ENCODE measurements at places on chromosomes 7 and 10.

DNA sequence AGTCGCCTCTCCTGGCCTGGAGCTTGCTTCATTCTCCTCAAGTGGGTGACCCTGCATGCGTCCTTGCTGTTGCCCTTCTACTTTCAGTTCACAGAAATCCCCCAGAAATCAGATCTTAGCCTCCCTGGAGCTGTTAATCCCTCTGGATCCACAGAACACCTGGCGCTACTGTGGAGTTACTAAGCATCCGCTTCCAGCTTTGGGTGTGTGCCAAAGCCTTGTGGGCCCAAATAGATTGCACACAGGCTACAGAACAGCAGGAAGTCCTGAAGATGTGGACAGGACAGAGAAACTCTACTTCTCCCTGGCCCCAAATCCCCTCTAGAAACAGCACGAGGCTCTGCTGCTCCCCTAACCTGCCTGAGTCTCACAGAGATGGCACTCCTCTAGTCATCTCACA is 36.6 kb upstream of the PDLIM1 start:
- DNase-seq: no peak

- peak; percentile 33 for DNase-seq
Measured at GRCh38 chr10:114879541-114880158, 58.1 kb downstream of the FHIP2A start.

DNA sequence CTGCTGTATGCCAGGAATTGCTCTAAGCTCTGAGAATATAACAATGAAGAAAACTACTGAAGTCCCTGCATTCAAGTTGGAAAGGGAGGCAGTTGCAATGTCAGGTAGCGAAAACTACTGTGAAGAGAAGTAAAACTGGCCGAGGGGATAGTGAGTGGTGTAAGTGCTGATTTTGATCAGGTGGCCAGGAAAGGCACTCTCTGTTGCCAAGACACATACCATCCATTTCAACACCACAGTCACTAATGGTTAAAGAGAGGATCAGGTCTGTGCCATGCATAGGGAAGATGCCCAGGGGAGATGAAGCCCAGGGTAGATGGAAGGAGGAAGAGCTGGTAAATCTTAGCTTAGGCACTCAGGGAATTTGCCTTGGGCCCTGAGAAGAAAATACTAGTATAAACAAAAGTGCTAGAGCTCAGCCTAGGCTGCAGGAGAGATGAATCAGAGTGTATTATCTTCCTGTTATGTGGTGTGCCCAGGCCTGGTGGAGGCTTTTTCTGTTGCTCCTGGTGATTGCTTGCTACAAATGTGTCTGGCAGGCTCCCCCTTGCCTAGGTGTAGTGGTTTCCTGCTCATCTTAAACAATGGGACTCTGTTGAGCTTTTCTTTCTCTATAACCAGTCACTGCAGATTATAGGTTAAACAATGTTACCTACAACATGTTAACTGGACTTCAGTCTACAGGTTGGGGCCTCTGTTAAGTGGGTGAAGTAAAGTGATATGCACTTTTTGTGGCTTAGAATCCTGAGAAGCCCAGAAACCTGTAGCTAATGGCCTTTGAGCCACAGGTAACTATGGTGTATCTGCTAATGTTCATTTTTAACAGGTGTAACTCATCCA is 125.5 kb downstream of the LRRC4 start:
- no peak for DNase-seq

DNA sequence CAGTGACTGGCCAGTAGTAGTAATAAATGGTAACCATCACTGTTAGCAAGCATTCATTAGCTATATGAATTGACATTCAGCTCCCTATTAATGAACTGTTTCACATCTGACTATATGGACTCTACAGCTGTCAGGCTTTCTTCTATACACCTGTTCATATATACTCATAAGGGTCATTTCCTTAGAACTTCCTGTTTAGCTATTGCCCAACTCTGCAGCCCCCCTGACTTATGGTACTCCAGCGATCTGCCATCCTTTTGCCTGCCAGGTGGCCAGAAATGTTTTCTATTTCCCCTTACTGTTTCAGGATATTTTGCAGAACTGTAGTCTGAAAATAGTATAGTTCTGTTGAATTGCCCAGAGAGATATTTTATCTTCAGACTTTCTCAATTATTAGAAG is 56.6 kb downstream of the TASOR2 start:
- no peak for DNase-seq

DNA sequence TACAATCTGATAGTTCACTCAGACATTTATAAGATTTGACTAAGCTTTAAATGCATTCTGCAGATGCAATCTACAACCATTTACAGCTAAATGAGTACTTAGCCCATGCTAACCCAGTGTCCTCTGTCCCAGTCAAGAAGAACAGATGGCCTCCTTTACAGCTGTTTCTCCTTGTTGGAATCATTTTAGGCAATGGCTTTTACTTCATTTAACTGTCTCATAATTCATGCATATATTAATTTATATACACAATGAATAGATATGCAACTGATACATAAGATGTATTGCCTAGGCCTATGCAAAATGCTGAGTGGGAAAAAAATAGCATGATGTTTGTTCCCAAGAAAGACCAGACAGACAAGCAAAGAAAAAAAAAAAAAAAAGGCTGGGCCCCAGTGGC is 82.2 kb downstream of the TSPAN12 start:
- no peak for DNase-seq

DNA sequence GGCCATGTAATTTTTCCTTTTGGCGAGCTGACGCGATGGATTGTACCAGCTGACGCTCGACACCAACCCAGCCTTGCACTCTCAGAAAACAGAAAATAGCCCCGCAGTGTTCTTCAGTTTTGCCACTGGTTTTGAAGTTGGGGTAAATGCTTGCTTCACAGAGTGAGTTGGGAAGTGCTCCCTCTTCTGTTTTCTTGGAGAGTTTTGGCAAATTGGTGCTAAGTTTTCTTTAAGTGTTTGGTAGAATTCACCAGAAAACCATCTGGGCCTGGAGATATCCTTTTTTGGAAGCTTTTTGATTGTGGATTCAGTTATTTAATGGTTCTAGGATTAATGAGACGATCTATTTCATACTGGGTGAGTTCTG is 252.8 kb downstream of the ELFN1 start:
- no peak for DNase-seq

DNA sequence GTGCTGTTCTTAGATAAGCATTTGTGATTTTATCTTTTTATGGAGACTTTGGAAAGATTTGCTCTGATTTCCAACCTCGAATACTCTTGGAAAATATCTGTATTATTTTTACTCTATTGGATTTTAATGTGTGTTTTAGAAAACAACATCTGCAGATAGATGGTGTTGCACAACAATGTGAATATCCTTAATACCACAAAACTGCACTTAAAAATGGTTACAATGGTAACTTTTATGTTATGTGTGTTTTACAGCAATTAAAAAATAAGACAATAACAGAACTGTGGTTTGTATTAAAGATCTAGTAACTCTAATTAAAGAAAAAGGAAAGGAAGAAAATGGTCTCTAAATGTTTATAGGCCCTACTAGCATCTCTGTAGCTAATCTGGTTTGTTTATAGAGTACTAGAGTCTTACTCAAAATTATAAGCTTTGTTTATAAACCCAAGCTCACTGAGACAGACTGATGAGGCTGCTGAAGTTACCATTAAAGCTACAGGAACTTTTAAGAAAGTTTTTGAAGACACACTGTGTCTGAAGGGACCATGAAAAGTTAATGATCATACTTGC is 74.6 kb upstream of the CC2D2B start:
- no peak for DNase-seq

DNA sequence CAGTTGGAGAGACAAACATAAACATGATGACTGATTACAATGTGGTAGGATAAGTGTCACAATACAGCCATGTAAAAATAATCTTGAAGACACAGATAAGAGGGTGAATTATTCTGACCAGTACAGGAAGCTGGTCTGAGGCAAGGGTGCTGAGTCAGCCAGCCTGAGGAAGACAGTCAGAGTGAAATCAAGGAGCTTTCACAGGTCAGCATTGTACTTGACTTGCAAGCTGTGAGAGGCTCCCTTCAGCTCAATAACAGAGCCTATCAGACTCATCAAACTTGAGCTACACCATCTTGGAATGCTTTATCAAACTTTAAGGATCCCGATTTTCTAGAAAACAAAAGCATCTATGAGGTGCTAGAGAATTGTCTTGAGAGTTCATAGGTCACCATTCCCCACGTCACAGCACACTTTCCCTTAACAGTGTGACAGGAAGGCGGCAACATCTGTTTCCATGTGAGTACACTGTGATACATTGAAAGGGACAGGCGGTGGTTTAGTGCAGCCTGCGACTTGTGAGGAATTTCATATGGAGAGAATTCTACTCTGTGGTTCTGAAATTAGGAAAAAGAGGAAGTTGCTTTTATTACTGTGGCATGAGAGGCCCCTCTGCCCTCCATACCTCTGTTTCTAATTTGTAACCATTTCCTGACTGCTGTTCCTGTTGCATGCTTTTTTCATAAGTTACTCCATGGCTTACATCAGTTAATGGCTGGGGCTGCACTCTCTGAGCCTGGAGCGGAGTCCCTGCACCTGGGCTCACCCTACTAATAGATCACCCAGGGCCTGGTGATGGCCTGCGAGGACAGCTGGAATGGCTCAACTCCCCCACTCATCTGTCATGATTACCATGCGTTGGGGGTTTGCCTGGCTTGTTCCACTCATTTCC is 417.1 kb downstream of the SUGCT start:
- DNase-seq: no peak

DNA sequence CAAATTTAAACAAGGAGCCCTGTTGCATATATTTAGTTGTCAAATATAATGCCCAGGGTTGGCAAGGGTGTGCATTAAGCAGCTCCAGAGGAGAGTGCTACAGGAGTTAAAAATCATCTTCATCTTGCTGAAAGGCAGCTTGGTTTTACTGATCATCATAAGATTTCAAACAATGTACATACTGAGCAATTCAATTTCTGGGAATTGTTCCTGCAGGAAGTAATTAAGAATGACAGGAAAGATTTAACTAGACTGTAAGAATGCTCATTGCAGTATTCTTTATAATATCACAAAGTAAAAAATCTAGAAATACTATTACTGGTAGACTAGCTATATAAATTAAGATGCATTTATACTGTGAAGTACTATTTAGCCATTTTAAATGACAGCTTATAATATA is 153.6 kb downstream of the DYNC1I1 start:
- DNase-seq: no peak

- DNase-seq: no peak
Measured at GRCh38 chr7:32092346-32092745, 22.1 kb upstream of the PDE1C start.

DNA sequence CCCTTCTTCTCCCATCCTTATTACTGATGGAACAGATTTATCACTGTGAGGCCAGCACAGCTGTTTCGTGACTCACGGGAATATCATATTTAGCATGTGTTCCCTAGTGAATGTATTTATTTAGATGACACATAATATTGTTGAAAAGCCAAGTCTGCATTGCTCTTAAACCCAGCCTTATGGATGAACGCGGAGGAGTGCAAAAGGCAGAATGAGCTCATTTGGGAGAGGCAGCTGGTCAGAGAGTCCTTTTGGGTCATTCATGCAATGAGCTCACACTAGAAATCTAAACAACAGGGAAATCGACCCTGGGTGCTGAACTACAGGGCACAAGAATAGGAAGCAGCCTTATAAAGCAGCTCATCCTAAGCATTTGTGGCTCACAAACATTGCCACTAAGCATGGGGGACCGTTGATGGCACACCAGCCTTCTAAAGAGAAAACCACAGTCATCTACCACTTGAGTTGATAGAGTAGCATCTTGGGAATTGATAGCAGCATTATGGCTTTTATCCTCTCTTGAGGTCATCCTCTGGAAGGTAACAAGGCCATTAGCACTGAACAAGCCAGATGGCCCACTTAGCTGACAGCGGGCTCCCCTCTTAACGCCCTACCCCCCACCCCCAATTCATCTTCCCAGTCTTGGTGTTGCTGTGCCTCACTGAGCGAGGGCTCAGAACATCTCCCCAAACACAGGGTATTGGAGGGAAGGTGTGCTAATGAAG is 32.9 kb upstream of the SDK1 start:
- DNase-seq: no peak

DNA sequence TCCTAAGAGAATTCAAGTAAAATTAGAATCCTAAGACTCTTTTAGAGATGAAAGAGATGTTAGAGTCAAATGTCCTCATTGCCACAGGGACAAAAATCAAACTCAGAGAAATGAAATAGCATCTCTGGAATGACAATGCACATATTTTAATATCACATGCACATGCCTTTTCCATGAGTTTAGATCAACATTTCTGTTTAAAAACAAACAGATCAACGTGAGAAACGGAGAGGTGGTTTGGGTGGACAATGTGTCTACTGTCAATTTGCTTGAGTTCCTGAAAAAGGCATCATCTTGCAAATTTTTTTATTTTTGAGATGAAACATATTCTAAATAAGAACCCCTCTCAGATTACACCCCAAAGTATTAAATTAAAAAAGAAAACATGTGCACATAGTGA is 130.0 kb downstream of the CHRM2 start:
- no peak for DNase-seq

DNA sequence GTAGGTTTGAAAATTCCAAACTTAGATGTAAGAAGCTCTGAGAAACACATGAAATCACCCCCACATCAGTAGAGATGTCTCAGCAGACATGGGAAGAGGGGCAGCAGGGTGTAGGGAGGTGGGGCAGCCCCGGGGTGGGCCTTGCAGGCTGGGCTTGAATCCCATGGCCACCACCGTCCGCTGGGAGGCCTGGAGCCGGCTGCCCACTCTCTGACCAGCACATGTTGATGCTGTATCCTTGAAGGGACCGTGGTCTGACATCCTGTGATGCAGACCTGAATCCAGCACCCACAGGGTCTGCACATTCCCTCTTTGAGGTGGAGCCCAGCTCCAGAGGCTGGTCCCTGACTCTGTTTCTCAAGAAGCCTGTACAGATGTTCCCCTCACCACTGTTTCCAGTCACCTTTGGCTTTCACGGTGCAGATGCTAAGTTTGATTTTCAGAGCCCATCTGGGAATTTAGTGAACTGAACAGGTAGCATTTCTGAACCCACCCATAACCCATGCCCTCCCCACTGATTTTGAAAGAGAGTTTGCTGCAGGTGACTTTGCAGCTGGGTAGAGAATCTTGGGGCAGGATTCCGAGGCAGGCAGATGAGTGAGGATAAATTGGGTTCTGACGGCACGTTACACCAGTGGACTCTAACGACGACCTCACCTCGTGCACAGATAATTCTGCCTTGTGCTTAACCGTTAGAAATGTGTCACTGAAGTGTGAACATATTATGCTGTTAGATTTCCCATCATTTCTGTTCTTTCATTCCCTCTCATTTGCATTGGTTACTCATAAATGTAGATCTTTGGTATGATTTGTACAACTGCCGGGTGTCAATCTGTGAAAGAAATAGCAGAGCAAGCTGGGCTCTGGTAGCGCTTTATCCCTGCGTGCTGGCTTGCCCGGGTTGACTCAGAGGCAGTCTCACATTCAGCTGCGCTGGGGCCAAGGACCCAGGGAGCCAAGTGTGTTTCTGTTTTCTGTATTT is 45.7 kb downstream of the IKZF1 start:
- no peak for DNase-seq

DNA sequence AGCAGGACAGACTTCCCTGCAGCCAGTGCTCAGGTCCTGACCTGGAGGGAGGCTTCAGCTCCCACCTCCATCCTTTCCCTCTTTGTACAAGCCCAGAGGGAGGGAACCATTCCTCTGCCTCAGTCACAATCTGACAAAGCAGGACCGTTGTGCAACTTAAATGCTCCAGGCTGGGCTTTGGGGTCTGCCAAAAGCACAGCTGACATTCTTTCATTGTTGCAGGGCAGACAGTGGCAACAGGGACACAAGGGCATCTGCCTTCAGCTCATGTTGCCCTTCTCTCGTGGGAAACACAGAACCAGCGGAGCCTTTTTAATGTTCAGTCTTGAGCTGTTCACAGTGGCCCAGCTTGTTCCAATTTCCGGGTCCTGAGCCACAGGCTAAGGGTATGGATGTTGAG is 155.7 kb upstream of the TNS3 start:
- no peak for DNase-seq

- DNase-seq: no peak
Measured at GRCh38 chr7:6167004-6167551, 105.3 kb downstream of the CYTH3 start.
